Endodermal cell (in vitro differentiated cells): ENCODE measurements at places on chromosomes 2 and 18. TPM values are rescaled to one million over a fixed set of nuclear protein-coding genes. Genes with fewer than 3 reads are reported as not detected.

DNA sequence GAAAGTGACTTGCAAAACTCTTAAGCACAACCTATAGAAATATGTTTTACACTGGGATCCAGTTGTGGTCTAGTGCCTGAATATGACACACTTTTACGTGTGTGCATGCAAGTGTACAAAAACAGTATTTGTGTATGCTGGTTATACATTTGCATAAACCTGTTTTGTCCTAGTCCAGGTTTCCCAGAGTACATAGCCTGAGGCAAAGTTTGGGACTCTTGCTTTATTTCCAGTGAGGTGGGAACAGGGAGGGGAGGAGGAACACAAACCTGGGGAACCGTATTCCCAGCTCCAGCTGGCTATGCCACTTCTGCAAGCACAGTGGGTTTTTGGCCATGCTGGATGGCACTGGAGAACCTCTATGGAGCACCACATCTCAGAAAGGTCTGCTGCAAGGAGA is 481.1 kb upstream of the HS6ST1 start:
- no peaks in the 10 kb centered on the region for H3K4me1 ChIP-seq
- no peak overlapping the region for H3K4me3 ChIP-seq
- no peak overlapping the region for H3K27ac ChIP-seq

CDH7 gene
- total RNA-seq: 0.17 to 0.28 TPM (median 0.18 TPM) in 3 replicates

IL36RN gene
- not detected in 2 replicates for total RNA-seq

CCL20 gene
- not detected in 3 replicates for total RNA-seq

ASPRV1 gene
- 0.80 to 1.0 TPM (median 0.91 TPM) in 3 replicates for total RNA-seq
